GM12892 (cell line): ENCODE measurements at places on chromosomes 7 and 10.

DNA sequence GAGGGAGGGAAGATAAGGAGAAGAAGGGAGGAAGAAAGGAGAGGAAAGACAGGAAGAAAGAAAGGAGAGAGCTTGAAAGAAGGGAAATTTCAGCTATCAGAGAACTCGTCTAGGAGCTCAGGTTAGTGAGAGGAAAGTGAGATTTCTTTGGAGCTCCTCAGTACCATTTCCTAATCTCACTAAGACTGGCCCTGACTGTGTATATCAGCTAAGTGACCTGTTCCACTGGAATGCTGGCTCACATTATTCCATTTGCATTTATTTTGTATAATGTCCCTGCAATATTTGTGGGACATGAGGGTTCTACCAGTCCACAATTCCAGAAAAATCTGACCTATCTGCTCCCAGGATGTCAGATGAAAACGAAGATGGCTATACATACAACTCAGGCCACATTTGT is 114.7 kb upstream of the CELF2 start:
- DNase-seq = no peak

GRCh38 chr10:130998642-130999041 is 312.9 kb downstream of the TCERG1L start:
- no peak for DNase-seq

DNA sequence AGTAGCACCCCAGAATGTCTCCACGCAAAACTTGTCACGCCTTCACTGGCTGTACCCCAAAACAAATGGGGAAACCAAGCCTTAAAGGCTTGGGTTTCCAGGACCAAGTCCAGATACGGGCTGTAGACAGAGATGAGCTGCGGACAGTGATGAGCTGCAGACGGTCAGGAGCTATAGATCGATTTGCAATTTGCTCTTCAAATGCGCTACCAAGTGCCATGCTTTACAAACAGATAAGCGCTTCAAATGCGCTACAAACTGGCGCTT is 658 bp upstream of the SGCE start:
- DNase-seq = no peak

- DNase-seq = no peak
Observed at GRCh38 chr7:100401811-100402210, 26.7 kb downstream of the ZCWPW1 start.
